Astrocyte of the spinal cord (primary cell): ENCODE measurements at places on chromosomes 6 and 20.

GRCh38 chr20:51418137-51418529, 124.4 kb downstream of the NFATC2 start:
- DNase-seq = no peak

DNA sequence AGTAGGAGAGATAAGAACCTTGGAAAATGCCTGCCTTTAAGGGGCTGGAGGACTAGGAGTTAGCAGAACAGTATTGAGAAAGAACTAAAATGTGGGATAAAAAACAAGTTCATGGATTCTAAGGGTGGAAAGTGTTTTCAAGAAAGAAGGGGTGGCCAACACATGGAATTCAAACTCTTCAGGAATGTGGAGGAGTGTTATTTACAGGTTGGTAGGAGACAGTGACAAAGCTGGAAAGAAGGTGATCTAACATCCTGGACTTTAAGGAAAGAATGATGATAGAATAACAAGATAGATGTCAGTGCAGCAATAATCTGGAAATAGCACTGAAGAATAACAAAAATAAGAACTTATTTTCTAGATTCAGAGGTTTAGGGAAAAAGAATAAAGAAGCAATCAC, 54.0 kb upstream of the TNFRSF21 start:
- no peak for DNase-seq

DNA sequence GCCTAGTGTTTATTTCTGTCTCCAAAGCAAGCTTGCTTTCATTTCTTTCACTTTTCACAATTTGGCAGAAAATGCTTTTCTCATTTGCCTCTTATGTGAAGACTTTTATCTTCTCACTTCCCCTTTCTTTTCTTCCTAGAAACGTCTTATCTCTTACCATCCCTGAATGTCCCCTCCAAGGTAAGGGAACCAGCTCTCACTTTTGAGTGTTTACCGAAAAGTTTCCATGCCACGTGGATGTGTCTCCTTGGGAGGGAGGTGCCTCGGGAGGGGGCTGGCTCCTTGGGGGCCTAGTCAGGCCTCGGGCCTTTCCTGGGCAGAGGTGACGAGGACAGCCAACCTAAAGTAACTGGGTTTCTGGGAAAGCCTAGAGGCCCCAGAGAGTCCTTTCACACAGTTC, 127.4 kb downstream of the CD24 start:
- no peak for DNase-seq

DNA sequence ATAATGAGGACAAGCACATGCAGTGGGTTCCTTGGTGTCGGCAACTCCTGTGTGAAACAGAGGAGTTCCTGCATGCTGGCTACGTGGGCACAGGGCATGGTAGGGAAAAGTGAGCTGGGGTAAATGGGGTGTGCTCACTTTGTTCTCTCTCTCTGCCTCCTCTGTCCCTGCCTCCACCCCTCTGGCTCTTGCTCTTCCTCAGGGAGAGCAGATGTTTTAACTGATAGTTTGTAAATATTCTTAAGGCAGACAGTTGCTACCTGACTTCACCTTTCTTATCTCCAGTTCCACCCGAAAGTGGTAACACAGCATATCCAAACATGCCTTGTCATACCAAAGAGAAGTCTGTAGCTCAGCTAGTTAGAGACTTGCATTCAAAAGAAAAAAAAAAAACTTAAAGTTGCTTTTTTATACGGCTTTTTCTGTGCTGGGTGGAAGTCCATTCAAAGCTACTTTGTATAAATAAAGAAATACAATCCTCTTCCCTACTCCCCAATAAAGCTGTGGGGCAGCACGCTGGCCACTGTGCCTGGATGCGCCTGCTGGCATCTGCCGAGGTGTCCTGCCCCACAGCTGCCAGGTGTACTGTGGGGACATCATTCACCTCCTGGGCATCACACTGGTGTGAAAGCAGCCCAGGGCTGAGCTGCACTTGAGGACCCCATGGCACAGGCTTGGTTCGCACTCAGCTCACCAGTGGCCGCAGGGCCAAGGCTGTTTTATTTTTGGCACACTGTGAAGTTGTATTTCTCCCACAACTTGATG, 93.6 kb downstream of the FOXC1 start:
- DNase-seq = no peak

GRCh38 chr6:110401585-110402176, 13.7 kb downstream of the DDO start:
- no peak for DNase-seq

- DNase-seq = no peak
Observed at GRCh38 chr6:70059039-70059719, 192.8 kb downstream of the COL19A1 start.

- no peak for DNase-seq
Observed at GRCh38 chr6:130070792-130071191, 52.4 kb downstream of the L3MBTL3 start.

GRCh38 chr6:121645100-121645745, 209.8 kb downstream of the GJA1 start:
- peak; percentile 75 for DNase-seq

DNA sequence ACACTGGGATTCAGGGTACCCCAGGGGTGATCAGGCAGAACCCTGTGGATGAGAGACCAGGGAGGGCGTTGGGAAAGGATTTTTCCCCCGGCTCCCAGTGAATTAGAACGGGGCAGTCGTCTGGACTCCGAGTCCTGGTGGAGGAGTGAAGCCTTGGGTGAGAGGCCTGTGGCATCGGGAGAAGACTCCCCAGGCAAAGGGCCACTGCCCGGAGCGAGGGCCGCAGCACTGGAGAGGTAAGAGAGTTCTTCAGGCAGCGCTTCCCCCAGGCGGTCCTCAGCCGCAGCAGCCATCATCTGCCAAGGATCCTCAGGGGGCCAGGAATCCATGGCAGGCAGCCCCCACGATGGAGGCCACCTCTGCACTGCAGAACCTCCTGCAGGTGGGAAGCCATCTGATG, 663 bp downstream of the C6orf15 start:
- no peak for DNase-seq

DNA sequence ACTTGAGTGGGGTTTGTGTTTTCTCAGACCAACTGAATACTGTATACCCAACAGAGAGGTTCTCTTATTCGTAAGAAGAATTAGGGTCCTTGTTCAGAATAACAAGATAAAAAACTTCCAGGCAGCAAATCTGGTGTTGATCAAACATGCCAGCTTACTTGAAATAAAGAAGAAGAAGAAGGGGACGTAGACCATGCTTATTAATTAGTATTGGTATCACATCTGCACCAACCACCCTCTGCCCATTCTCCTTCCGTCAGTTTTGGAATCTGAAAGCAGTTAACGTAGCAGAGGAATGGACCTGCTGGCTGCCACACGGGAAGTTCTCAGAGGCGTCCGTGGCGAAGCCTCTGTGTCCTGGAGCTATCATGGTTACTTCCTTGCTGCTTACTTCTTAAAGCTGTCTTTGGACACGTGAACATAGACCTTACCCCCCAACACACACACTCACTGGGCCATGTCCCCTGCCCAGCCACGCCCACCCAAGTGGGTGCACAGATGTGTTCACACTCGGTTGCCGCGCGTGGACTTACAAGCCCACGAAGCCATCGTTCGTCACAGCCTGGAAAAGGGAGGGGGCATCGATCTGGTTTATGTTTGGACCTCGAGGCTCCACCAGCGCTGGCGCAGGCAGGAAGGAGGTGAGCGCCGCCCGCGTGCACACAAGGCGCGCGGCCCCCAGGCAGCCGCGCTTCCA, 4.1 kb upstream of the DLL1 start:
- DNase-seq = no peak

DNA sequence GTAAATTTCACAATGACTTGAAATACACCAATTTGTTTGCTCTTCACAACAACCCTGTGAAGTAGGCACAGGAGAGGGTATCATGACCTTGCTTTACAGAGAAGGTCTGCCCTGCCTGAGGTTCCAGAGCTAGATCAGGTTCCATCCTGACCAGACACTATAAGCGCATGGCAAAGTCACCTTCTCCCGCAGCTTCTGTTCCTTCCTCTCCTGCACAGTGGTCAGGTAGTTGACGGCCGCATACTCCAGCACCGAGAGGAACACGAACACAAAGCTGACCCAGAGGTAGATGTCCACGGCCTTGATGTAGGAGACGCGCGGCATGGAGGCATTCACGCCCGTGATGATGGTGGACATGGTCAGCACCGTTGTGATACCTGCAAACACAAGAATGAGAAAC, 34.3 kb downstream of the PM20D2 start:
- no peak for DNase-seq

DNA sequence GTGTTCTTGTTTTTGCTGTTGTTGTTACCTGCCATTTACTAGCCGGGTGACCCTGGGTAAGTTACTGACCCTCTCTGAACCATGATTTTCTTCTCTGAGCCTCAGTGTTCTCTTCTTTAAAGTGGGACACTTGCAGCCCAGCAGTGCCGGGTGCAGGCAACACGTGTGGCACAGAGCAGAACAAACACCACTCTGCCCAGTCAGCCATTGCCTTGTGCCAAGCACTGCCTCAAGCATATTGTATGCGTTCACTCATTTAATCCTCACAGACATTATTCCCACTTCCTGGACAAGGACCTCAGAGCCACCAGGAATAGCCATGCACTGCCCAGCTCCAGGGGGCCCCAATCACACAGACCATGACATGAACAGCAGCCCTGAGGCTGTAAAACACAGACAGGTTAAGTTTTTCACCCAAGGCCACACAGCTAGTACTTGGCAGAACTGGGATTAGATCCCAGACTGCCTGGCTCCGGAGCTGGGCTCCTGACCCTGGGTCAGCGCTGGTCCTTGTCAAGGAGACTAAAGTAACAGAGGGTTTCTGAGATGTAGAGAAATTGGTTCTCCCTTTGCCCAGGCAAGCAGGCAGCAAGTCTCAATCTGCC, 74.0 kb upstream of the PTPN1 start:
- no peak for DNase-seq
